ENCODE measurements at places on chromosomes 3 and 15.
A peak's percentile ranks its signal among the peaks of the same experiment; 100 is the strongest.

- peak; percentile 18 for DNase-seq
Measured at GRCh38 chr3:96813134-96813819, 1.1 kb upstream of the EPHA6 start.

DNA sequence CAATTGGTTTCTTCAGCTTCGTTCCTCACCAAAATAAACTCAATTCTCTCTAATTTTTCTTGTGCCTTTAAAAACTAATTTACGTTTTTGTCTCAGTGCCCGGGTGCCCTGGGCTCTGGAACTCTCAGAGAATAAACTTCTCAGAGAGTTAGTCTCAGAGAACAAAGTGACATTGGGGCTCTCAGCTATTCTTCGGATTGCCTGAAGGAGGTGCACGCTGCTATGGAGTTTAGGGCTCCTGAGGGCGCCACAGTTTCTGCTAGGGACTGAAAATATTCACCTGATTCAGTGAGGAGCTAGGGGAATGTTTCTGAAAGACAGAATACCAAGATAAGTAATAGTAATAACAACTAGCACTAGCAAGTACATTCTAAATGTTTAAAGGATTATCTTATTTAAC lies 22.7 kb downstream of the ZIC4 start:
- DNase-seq: no peak

- peak; percentile 81 for DNase-seq
Measured at GRCh38 chr3:48548729-48549705, 7.6 kb downstream of the PFKFB4 start.

DNA sequence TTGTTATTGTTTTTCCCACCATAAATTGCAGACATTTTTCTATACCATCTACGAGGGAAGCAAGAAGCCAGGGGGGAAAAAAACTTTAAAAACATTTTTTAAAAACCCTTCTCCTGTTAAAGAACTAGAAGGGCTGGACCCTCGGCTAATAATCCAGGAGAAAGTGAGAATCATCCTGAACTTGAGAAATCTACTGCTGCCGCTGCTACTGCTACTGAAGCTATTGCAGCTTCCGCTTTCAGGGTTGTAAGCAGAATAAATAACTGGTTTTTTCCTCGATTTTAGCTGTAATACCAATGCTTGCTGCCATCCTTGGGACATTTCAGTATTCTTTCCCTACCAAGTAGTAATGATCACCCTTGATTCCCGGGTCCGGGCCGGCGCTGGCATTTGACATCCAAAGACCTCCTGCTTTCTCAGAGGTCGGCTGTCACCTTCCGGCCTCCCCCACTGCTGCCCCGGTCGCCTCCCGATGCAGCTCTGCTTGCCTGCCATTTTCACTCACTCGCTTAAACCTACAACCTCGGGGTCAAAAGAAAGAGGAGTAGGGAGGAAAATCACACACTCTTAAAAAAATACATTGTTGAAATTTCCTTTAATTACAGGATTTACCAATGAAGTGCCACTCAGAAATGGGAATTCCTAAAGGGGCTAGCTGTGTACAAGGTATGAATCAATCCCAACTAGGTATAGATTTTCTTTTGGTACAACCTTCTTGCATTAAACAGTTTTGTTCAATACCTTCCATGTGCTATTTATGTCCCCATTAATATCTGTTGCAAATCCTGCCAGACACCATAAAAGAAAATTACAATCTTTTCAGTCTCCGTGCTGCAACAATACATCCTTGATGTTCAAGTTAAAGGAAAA lies 674 bp upstream of the MECOM start:
- DNase-seq: no peak

DNA sequence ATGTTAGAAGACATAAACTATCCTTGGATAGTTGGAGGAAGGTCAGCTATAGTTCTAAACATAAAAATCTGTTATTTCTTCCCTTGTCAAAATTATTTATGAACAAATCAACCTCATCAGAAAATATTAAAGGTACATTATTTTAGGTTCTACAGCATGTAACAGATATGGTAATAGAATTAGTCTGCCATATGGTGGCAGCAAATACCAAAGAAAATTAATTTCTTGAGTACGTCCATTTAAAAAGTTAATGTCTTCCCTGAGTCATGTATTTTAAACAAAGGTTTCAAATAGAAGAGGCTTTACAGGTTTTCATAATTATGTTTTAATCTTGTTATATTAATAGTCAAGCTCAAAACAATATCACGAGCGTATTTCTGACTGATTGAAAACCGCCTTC lies 17.9 kb upstream of the ANKRD28 start:
- DNase-seq: no peak

- DNase-seq: no peak
Measured at GRCh38 chr15:79408041-79408440, 24.1 kb upstream of the MINAR1 start.

DNA sequence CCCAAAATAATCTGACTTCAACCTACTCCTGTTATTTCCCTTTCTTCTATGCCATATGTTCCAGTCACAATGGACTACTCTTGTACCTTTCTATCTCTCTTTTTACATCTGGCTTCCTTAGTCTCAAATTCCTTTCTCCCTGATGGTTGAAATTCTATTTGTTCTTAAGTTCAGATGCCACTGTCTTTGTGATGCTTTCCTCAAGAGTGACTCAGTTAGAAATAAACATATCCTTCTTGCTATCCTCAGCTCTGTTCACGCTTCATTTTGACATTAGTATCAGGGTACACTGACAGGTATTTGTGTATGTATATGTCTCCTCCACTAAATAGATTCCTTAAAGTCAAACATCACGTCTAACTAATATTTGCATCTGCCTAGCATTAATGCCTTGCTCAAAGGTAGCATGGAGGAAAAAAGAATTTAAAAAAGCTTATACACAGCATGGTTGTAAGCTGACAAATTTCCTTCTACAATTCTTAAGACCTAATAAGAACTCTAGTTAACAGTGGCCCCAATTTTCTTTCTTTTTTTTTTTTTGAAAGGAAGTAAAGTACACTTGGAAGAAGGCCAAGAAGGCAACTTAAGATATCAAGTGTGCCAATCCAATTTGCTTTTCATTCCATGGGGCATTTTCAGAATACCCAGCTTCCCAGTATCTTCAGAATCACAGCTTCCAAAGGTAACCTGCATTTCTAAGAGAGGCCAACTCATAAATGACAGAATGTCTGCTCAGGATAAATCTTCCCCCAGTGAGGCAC lies 58.0 kb downstream of the CHAC1 start:
- DNase-seq: no peak

GRCh38 chr3:53154881-53155285 lies 6.1 kb upstream of the PRKCD start:
- DNase-seq: no peak

DNA sequence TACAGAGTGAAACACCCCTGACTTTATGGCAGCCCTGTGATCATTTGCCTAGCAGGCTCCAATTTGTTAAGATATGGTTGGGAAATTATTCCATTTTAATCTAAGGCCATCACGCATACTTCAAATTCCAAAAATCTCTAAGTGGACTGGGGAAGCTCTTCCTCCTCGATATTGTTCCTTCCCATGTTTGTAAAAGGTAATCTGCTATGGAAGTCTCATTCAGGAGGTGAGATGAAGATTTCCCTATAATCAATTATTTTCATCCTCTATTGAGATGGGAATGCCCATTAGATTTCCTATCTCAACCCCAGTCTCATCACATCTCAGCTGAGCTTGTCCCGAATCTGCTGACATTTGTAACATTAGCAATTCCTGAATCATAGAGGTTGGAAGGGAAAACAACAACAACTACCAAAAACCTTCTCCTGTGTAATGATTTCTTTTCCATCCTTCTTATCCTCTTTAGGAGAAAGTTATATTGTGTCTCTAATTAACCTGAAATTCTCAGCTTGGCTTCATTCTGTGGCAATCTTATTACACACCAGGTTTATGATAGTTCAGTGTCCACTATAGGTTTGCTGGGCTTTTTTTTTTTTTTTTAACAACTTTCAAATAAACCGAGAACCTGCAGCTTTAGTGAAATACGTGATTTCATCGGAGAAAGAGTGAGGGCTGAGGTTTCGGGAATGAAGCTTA lies 2.2 kb upstream of the NR2F2 start:
- DNase-seq: no peak

DNA sequence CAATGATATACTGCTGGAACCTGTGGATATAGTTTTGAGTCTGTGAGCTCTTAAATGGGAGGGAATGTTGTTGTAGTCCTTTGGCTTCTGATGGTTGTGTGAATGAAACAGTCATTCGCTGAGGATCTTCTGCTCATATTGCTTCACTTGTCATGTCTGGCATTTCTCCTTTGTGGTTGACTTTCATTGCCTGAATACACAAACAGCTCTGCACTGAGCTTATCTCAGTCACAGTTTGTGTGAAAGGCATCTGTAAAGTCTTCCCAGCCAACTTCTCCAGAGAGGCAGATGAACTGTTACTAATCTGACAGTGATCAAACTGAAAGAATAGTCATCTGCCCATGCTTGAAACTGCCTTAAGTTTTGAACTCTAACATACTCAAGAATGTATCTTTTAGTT lies 59.8 kb downstream of the TMED3 start:
- no peak for DNase-seq

DNA sequence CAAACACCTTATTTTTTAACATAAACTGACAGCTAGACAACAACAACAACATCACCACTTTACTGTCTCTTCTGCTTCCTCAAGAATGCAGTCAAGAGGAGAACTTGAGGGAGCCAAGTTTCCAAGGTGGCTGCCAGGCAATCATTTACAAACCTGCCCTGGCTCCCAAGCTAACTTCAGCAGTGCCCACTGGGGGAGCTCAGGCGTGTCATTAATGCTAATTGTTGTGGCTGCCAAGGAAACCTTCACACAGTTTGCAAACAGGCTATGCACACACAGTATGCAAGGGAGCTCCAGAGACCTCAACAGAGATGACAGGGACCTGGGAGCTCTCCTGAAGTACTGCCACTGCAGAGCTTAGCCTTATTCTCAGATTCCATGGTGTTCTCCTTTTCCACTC lies 2.1 kb downstream of the DZIP1L start:
- DNase-seq: no peak

Data from stimulated activated CD4-positive, alpha-beta T cell treated with anti-CD3 and anti-CD28 coated beads, Interleukin-4, amount 100 ng/mL, for 4 hours (primary cell).